ENCODE measurements at places on chromosomes 7 and 10.

GRCh38 chr7:42219447-42219846 is 17.6 kb downstream of the GLI3 start:
- no peak for DNase-seq

DNA sequence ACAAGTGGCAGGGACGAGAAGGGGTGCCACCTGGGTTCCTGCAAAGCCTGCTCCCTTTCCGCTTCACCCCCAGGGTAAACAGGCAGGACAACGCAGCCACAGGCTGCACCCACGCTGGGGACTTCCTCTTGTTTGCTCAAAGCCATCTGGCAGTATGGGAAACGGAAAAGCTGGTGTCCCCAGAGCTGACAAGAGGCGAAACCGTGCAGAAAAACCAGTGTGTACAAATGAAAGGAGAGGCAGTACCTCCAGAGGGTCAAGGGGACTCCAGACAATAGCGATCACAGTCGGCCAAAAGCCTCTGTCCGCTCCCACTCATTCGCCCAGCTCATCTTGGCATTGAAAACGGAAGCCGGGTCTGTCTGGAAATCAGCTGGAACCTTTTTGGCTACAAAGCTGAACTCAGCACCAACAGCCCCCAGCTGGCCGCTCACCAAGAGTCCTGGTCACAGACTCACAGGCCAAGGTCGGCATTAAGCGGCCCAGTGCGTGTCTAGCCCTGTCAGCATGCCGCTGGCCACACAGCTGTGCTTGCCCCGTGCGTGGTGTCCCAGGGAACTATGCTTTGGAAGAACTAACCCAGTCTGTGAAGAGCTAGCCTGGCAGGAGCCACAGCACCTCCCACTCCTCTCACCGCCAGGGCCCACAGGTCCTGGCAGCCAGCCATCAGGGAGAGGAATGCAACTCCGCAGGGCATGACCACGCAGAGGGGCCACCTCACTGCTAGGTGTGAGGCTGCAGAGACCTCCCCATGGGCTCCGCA is 10.4 kb downstream of the TNS3 start:
- peak; percentile 92 for DNase-seq

- no peak for DNase-seq
These were observed 5.4 kb downstream of the TSPAN13 start for GRCh38 chr7:16758631-16759611.

- DNase-seq = no peak
These were observed 83.0 kb upstream of the ATP6V0A4 start for GRCh38 chr7:138880881-138881578.

DNA sequence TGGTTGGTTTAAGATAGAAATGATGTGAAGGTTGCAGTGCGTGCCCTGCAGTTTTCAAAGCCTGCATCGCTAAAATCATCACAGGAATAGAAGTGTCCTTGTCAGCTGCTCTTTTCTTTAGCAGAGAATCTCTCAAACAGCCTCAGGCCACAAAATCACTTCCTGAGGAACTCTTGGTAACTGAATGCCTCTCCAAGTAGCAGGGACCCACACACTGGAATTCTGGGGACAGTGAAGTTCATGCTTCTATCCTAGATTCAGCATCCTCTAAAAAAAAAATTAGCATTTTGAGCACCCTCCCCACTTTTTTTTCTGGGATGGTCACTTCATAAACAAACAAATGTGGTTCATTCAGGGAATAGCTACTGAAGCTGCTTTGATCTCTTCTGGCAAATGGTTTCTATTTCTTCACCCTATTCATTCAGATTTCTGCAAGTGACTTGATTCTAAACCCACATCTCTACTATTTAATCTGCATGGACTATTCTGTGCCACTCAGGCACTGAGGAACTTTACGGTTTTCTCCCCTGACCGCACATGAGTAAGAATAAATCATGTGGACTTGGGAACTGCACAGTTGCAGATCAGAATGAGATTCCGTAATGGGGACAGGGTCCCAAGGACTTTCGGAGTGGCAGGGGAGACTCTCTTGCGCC is 306.9 kb downstream of the FRMD4A start:
- DNase-seq = peak; percentile 46

DNA sequence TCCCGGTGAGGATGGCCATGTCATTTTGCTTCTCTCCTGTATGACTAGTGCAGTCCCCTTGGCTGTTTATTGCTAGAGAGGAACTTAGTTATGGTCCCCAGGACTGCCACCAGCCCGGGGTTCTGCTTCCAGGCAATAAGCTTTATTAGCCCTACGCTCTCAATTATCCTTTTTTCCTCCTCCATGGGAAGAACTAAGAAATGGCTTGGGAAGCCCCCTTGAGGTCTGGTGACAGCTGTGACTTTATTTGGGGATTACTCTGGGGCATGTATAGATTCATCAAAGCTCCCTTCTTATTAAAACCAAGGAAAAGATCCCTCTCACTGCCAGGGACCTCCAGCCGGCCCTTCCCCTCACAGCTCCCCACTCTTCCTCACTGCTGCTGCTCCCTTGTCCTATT is 155.2 kb upstream of the INSYN2A start:
- no peak for DNase-seq

DNA sequence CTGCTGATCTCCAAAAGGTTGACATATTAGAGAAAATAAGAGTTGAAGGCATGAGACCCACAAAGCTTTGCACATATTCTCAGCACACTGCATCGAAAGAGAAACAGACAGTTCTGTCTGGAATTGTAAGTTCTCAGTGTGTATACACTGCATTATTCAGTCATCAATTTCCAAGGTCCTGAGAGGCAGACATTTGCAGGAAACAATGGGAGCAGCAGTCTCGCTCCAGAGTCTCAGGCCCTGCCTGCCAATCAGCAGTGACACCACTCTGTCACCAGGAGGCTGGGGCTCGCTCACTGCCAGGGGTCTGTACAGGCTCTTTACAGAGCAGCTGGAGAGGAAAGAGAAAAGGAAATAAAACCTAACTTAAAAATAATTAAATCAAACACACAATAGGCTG is 36.3 kb downstream of the JAZF1 start:
- DNase-seq = no peak

GRCh38 chr7:36979810-36980248 is 255.5 kb upstream of the AOAH start:
- DNase-seq = no peak

GRCh38 chr10:28903063-28903462 is 225.7 kb downstream of the BAMBI start:
- DNase-seq = no peak

GRCh38 chr7:104978460-104978859 is 35.5 kb upstream of the KMT2E start:
- DNase-seq = no peak

DNA sequence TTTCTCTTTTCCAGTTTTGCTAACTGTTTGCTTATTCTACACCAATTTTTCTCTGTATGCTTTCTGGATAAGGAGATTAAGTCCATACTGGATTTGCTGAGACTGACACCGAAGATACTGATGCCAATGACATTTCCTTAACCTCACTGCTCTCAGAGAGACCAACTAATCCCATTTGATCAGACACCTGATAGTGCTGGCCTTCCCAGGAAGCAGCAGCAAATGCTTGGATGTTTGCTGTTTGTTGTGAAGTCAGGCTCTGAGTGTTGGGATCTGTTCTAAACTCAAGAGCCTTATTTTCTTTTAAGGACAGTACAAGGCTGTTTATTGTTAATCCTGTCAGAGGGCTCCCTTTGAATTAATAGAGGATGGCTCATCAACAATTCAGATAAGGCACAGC is 143.3 kb downstream of the ANK3 start:
- DNase-seq = no peak

DNA sequence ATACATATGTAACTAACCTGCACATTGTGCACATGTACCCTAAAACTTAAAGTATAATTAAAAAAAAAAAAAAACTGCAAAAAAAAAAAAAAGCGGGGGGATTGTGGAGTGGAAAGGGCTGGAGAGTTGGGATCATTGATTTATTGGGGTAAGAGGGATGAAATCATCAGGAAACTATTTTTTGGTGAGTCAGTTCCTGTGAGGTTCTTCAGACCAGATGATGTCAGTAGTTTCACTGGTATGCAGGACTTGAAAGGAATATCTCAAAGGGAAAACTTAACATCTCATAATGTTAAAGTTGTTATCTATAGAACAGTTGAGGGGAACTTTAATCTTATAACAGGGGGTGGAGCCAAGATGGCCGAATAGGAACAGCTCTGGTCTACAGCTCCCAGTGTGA is 32.6 kb upstream of the TECTB start:
- no peak for DNase-seq

- no peak for DNase-seq
These were observed 49.2 kb upstream of the SHH start for GRCh38 chr7:155861480-155861868.

- DNase-seq = peak; percentile 74
These were observed 569 bp downstream of the ZNF316 start for GRCh38 chr7:6637544-6638229.

DNA sequence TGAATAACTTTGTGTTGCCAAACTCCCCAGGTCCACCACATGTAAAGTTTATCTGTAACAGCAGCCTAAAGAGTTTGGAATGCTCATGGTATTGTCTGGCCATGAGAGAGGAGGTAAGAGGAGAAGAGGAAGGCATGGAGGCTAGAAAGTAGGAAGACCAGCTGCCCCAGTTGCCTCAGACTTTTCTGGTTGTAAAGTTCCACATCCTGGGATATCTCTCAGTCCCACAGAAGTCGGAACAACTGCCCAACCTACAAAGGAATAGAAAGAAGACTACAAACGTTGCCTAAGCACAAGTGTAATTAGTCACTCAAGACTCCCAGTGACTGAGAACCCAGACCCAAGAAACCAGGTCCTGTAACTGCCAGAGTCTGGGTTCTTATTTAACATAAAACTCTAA is 47.3 kb downstream of the CREB3L2 start:
- peak; percentile 37 for DNase-seq

GRCh38 chr10:60572511-60573194 is 183.0 kb upstream of the ANK3 start:
- DNase-seq = no peak

DNA sequence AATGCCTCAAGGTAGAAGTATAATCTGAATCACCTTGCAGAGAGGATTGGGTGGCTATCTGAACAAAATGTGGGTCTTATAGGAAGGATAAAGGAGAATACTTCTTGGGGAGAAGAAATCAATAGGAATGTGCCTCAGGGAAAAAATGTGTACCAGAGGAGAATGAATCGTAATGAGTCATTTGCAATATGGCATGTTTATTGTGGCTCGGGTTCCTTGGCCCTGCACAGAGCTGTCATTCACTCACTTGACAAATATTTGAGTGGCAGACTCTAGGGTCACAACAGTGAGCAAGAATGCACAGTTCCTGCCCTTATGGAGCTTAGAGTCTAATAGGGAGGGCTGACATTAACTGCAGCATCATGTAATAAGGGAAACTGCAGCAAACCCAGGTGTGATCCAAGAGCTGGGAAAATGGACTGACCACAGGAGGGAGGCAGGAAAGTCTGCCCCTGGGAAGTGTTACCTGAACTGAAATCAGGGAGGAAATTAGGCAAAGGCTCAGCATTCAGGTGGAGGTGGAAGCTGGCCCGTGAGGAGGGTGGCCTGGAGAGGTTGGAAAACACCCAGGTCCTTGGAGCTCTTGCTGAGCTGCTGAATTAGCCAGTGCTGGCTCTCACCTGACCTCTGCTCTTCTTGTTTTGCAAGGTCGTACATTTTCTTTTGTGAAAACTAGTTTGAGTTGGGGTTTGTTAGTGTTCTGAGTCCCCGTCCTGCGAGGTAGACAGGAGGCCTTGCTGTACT is 203.9 kb downstream of the FRMD4A start:
- no peak for DNase-seq

DNA sequence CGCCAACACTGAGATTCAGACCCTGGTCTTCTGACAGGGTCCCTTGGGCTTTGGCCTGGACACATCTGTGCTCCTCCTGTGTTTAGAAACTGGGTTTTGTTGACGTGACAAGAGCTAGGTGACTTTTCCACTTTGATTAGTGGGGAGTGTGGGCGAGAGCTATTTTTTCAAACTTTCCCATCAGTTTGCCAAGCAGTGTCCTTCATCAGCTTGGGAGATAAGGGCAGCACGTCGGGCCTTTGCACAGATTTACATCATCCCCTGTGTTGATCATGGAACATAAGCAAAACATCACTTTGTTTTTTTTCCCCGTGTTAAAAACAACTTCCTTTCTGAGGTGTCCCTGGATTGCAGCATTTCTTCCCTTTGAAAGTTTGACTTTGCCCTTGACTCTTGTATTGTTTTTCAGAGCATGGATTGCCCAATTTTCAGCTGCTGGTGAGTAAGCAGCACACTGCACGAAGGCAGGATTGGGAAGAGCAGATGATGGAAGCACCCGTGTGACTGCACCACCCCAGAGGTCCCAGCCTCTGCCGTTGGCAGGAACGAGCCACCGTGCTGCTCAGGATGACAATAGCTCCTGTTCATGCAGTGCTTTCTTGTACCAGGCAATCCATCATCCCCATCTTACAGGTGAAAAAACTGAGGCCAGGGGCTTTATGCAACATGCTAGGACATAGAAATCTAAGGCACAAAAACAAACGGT is 6.4 kb upstream of the IGFBP1 start:
- DNase-seq = peak; percentile 53

- no peak for DNase-seq
These were observed 469.0 kb downstream of the TFEC start for GRCh38 chr7:115561335-115562110.

GRCh38 chr7:120760851-120761250 is 97.1 kb downstream of the TSPAN12 start:
- DNase-seq = no peak

GRCh38 chr7:105448181-105448580 is 59.5 kb upstream of the SRPK2 start:
- peak; percentile 12 for DNase-seq

DNA sequence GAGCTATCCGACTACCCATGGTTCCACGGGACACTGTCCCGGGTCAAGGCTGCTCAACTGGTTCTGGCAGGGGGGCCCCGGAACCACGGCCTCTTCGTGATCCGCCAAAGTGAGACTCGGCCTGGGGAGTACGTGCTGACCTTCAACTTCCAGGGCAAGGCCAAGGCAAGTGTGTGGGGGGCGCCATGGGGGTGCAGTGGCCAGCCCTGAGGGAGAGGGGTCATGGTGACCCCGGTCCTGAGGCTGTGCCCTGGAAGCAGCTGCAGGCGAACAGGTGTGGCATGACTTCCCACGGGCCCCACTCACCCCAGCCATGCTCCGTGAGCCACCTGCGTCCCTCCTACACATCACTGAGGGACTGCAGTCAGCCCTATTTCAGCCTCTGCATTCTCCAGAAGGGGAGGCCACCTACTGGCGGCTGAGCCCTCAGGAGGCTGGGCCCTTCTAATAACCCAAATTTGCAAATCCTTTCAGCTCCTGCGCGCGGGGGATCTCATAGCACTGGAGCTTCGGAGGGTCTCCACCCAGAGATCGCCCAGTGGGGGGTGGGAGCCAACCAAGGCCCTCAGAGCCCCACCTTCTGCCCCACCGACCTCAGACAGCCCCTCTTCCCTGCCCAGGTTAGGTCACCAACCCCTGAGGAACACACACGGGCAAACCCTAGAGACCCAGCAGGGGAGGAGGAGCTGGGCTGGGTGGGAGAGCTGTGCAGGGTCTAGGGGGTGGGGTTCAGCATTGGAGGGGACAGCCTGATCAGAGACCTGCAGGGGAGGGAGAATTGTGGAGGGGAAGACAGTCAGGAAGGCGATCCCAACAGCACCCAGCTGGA is 30.8 kb downstream of the SH2B2 start:
- DNase-seq = no peak
